ENCODE measurements at places on chromosomes 6 and 20.
A peak's percentile ranks its signal among the peaks of the same experiment; 100 is the strongest.

- no peaks in the 10 kb centered on the region for H3K4me1 ChIP-seq
- H3K36me3 ChIP-seq, result no peaks in the 10 kb centered on the region
- H3K27me3 ChIP-seq, result peaks cover 10% of the 10 kb centered on the region
- no peak overlapping the region for H3K27ac ChIP-seq
- DNase-seq, result no peak
Measured at GRCh38 chr20:59673998-59674445, 69.7 kb downstream of the PHACTR3 start.

DNA sequence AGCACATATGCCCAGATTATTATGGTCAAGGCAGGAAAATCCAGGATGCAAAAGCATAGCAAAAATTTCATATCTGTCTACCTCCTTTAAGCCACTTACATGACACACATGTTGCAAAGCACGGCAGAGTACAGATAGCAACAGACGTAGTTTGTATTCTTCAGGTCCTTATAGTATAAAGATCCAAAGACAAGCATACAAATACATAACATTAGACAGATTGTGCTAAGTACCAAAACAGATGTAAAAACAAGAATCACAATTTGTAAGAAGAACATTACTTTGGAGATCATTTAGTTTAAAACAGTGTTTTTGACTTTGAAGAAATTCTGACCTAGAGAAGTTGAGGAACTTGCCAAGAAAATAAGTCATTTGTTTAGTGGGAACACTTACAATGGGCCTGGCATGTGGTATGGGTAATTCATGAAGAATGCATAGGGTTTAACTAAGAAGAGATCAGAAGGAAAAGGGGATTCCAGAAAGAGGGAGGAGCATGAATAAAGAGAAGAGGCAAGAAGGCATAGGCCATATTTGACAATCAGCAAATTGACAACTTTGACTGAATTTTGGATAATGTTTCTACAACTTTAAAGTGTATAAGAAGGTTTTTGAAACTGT lies 30.6 kb upstream of the LMBRD1 start:
- peaks cover 7% of the 10 kb centered on the region for H3K27me3 ChIP-seq
- H3K4me3 ChIP-seq, result no peak overlapping the region
- no peaks in the 10 kb centered on the region for H3K4me1 ChIP-seq
- no peaks in the 10 kb centered on the region for H3K36me3 ChIP-seq
- no peak for DNase-seq

DNA sequence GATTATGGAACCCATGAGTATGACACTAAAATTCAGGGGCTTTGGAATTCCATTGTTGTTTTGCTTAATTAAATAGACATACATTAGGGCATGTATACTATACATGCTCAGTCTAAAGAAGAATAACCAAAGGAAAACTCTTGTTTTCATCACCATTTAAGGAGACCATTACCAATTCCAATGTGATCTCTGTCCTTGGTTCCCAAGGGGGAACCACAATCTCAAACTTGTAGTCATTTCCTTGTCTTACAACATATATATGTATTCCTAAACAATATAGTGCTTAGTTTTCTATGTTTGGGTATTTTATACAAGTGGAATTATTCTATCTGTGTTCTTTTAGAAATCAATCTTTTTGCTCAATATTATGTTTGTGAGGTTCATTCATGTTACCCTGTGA lies 49.2 kb downstream of the IL20RA start:
- peaks cover 51% of the 10 kb centered on the region for H3K27me3 ChIP-seq
- H3K27ac ChIP-seq, result no peak overlapping the region
- DNase-seq, result no peak
- no peak overlapping the region for H3K4me3 ChIP-seq
- no peaks in the 10 kb centered on the region for H3K36me3 ChIP-seq

GRCh38 chr6:27517928-27518787 lies 45.3 kb upstream of the ZNF184 start:
- peaks cover 20% of the 10 kb centered on the region for H3K4me1 ChIP-seq
- H3K27ac ChIP-seq, result peak overlapping the region; percentile 77
- no peaks in the 10 kb centered on the region for H3K36me3 ChIP-seq
- peak overlapping the region; percentile 73 for H3K4me3 ChIP-seq
- DNase-seq, result no peak

- peak overlapping the region; percentile 73 for H3K4me3 ChIP-seq
- H3K4me1 ChIP-seq, result peaks cover 76% of the 10 kb centered on the region
- H3K27me3 ChIP-seq, result no peaks in the 10 kb centered on the region
- H3K27ac ChIP-seq, result peak overlapping the region; percentile 89
- no peak for DNase-seq
Measured at GRCh38 chr6:136750696-136751521, 41.4 kb downstream of the MAP3K5 start.

- no peak for DNase-seq
- H3K4me3 ChIP-seq, result no peak overlapping the region
- H3K27me3 ChIP-seq, result no peaks in the 10 kb centered on the region
Measured at GRCh38 chr6:13433709-13434121, 53.7 kb downstream of the GFOD1 start.

GRCh38 chr6:157471895-157472686 lies 91.1 kb downstream of the ZDHHC14 start:
- DNase-seq, result no peak
- peaks cover 15% of the 10 kb centered on the region for H3K4me1 ChIP-seq
- H3K27me3 ChIP-seq, result peaks cover 5% of the 10 kb centered on the region
- H3K36me3 ChIP-seq, result peaks cover 5% of the 10 kb centered on the region
- no peak overlapping the region for H3K4me3 ChIP-seq

DNA sequence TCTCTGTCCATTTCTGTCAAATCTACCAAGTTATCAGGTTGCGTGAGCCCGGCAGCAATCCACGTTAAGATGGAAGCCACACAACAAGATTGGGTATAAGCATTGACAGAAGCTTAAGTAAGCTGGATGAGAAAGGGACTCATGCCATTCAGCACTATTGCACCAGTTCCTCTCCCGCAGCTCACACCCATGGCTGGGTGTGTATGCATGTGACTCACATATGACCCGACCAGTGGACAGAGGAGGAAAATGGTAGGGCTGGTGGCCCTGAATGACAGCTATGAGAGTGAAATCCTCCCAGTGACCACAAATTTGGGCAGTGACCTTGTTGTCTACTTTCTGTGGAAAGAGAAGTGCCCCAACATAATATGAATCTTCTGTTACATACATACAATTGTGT lies 113.5 kb downstream of the OTOR start:
- DNase-seq, result no peak
- no peaks in the 10 kb centered on the region for H3K36me3 ChIP-seq
- no peaks in the 10 kb centered on the region for H3K4me1 ChIP-seq
- no peaks in the 10 kb centered on the region for H3K27me3 ChIP-seq
- H3K27ac ChIP-seq, result no peak overlapping the region
